Activated naive CD8-positive, alpha-beta T cell treated with anti-CD3 and anti-CD28 coated beads, Interleukin-2, amount 10 ng/mL, durations not matched to agents 7 days and 5 days (primary cell): ENCODE measurements at places on chromosomes 4 and X. TPM values are rescaled to one million over a fixed set of nuclear protein-coding genes. Genes with fewer than 3 reads are reported as not detected.

GRCh38 chr4:153198719-153199118 lies 5.5 kb upstream of the TRIM2 start:
- no peak for DNase-seq
- H3K4me1 ChIP-seq = no peaks in the 10 kb centered on the region
- H3K4me3 ChIP-seq = no peak overlapping the region
- H3K36me3 ChIP-seq = no peaks in the 10 kb centered on the region

DNA sequence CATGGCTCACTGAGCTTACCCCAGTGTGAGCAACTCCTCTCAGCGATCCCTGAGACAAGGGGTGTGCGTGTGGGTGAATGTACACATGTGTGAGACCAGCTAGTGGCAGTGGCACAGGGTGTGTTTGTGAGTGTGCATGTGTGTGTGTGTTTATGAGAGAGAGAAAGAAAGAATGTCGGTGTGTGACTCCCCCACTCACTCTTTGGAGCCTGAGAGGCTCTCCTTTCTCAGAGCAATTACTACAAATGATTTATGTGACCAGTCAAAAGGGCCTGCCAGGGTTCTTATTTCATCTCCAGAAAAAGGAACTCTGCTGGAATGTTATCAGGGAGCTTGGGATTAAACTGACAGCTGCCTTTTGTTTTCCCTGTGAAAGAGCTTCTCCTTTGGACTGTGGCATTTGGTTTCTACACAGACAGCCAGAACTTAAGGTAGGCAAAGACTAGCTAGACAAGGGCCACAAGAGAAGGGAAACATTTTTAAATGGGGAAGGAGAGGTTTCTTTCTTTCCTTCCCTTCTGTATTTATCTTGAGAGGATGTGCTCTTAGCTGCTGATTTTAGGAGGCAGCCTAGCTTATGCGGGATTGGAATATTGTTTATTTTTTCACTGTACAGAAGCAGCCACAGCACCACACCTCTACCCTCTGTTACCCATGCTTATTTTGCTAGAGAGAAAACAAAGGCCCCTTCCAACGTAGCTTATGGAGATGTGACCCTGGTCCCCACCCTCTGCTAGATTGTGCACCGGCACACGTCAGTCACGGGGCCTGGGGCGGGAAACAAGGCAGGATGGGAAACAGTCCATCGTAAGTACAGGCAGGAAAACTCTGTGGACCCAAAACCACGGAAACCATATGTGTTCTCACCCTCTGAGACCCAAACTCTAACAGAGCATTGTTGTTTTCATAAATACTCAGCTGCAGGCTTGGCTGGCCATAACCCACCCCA lies 143.5 kb downstream of the MGST2 start:
- peaks cover 9% of the 10 kb centered on the region for H3K4me1 ChIP-seq
- peaks cover 4% of the 10 kb centered on the region for H3K36me3 ChIP-seq
- DNase-seq = no peak
- no peak overlapping the region for H3K4me3 ChIP-seq
- no peaks in the 10 kb centered on the region for H3K27me3 ChIP-seq

GRCh38 chr4:743463-744211 lies 38.0 kb downstream of the PCGF3 start:
- H3K36me3 ChIP-seq = peaks cover 6% of the 10 kb centered on the region
- H3K27me3 ChIP-seq = no peaks in the 10 kb centered on the region
- no peak for DNase-seq
- H3K27ac ChIP-seq = peak overlapping the region; percentile 20
- H3K4me3 ChIP-seq = no peak overlapping the region
- H3K4me1 ChIP-seq = peaks cover 1% of the 10 kb centered on the region

- DNase-seq = no peak
- H3K36me3 ChIP-seq = no peaks in the 10 kb centered on the region
- peaks cover 16% of the 10 kb centered on the region for H3K27me3 ChIP-seq
- peaks cover 3% of the 10 kb centered on the region for H3K4me1 ChIP-seq
Observed at GRCh38 chr4:99468889-99469288, 33.7 kb upstream of the ADH7 start.

- DNase-seq = no peak
- no peaks in the 10 kb centered on the region for H3K4me1 ChIP-seq
- no peaks in the 10 kb centered on the region for H3K36me3 ChIP-seq
- H3K27me3 ChIP-seq = no peaks in the 10 kb centered on the region
- no peak overlapping the region for H3K4me3 ChIP-seq
- H3K27ac ChIP-seq = no peak overlapping the region
Observed at GRCh38 chr4:5746250-5746649, 35.2 kb downstream of the EVC start.

The XAGE2 gene
- total RNA-seq = not detected

The GABRE gene
- not detected for total RNA-seq

The IGSF1 gene
- total RNA-seq = not detected

The GYPA gene
- total RNA-seq = not detected

The HAND2 gene
- total RNA-seq = not detected

The EDA gene
- total RNA-seq = 2.3 TPM
